ENCODE measurements at places on chromosomes 7 and 10.

- no peak for DNase-seq
These were observed 39.2 kb upstream of the TUBB8 start for GRCh38 chr10:88253-88652.

DNA sequence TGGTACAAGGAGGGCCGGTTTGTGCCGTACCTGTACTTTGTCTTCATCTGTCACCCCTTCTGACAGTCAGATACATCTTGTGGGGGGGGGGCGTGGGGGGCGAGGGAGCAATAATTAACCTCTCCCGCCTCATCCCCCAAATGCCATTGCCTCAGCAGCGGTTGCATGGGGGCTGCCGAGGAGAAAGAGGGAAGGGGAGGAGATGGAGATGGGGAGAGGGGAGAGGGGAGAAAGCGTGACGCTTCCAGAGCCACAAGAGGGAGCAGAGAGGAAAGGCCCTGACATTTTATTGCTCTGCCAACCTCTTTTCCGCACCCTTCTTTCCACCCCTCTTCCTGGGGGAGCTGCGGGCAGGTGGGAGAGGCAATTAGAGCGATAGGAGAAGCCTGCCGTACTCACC lies 11.8 kb downstream of the KAZALD1 start:
- DNase-seq = no peak

GRCh38 chr7:35792873-35793489 lies 7.9 kb upstream of the SEPTIN7 start:
- DNase-seq = no peak

- DNase-seq = no peak
These were observed 99.1 kb upstream of the CACNA2D1 start for GRCh38 chr7:82542665-82543064.

- DNase-seq = no peak
These were observed 253.9 kb upstream of the FZD8 start for GRCh38 chr10:35896001-35896400.

GRCh38 chr7:35498416-35498815 lies 196.5 kb downstream of the HERPUD2 start:
- DNase-seq = no peak

DNA sequence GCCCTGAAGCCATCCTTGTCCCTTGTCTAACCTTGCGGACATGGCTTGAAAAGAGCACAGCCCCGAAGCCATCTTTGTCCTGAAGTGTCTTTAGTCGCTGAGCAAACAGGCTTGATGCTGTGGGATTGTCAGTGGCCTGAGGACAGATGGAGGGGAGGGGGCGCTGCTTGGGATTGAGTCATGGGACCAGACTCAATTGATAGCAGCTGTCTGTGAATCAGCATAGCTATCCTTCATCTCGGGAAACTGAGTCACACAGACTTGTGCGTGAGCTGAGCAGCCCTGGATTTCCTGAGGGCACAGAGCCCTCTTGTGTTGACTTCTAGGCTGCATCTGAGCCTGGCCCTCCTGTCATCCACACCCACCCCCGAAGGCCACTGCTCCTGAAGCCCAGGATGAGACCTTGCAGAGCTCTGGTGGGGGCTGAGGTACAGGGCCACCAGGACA lies 14.4 kb downstream of the MYO1G start:
- DNase-seq = peak; percentile 38

GRCh38 chr10:1347962-1348772 lies 292.0 kb downstream of the WDR37 start:
- DNase-seq = no peak

GRCh38 chr10:3836222-3836820 lies 51.3 kb upstream of the KLF6 start:
- no peak for DNase-seq

GRCh38 chr7:144534655-144535395 lies 131.3 kb upstream of the NOBOX start:
- DNase-seq = no peak
